LoVo (cell line): ENCODE measurements at places on chromosomes 11 and 22.

GRCh38 chr11:13303668-13304649, 26.4 kb downstream of the BMAL1 start:
- no peak for DNase-seq

DNA sequence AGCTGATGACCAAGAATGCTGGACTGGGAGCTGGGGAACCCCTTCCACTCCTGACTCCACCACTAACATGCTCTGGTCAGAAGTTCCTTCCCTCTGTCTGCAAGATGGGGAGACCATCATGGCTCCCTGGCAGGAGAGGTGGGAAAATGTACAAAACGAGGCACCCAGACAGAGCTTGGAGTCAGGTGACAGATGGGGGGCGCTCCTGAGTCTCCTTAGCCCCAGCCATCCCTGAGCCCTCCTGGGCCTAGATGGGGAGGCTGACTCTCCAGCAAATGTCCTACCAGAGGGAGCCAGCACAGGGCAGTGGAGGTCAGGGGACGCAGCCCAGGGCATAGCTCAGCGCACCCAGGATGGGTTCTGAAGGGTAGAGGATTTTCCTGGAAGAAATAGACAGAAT, 20.0 kb downstream of the KCNJ4 start:
- no peak for DNase-seq

DNA sequence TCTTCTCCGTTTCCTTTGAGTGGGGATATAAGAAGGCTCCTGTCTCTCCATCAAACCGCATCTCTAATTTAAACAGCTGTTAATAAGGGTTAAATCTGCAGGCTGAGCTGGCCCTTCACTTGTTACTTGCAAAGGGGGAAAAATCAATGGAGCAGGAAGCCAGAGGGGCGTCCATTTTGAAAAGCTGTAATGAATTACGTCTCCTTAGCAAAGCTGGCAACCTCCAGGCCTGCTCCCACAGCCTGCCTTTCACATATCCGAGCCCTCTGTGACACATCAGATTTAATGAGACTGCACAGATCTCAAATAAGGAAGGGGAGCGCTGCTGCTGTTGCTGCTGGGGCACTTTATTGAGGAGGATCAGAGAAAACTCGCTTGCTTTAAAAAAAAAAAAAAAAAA, 320.8 kb downstream of the BLID start:
- no peak for DNase-seq

DNA sequence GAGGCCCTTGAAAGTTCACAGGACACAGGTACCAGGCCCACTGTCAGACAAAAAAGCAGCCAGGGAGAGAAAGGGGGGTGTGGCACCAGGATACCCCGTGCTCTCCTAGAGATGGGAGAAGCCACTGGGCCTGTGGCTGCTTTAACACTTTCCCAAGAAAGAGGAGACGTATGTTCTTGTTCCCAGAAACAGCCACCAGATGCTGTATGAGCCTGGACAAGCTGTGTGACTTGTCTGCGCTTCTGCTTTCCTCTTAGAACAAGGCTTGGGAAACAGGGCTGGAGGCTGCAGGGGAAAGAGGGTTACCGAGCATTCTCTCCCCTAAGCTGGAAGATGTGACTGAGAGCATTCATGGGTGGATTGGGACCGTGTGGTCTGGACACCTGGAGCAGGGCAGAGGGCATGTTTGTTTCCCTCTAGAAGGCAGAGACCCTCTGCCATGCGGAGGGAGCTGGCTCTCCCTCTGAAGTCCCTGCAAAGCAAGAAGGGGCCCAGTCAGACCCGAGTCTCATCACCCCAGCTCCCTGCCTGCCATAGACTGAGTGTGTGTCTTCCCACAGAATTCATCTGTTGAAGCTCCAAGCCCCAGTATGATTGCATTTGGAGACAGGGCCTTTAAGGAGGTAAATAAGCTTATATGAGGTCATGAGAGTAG, 74.1 kb downstream of the TRIM29 start:
- DNase-seq = no peak

- no peak for DNase-seq
Measured at GRCh38 chr11:36216061-36216615, 73.1 kb downstream of the COMMD9 start.

- DNase-seq = no peak
Measured at GRCh38 chr22:47384977-47385376, 622.5 kb downstream of the TBC1D22A start.

DNA sequence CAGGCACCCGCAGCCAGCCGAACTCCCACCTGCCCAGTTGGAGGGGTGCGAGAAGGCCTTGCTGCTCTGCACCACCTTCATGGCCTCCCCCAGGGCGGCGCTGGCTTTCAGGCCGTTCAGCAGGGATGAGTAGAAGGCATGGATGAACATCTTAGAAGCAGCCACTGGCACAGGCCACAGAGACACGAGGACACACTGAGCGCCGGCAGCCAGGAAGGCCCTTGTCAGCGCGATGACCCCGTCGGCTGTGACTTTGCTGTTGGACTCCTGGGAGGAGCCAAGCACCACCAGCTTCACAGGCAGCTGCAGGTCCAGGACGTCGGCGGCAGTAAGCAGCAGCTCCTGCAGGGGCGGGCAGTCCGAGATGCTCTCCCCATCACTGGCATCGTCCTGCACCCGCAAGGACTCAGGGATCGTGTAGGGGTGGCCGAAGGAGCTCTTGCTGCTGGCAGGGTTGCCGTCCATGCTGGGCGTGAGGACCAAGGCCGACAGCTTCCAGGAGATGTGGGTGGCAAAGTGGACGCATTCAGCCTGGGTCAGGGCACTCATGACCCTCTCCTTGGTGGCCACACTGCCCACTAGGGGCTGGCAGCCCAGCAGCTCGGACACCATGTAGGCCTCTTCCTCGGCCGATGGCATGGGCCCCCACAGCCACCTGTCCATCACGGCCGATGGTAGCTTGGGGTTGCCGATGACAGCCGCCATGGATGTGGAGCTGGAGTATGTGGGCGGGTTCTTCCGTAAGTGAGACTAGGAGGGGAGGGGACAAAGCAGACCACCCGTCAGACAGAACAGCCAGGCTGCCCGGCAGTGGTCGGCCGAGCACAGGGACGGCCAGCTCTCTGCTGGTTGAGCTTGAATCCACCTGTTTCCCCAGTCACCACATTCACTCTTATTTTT, 79.7 kb upstream of the PITPNB start:
- DNase-seq = no peak

DNA sequence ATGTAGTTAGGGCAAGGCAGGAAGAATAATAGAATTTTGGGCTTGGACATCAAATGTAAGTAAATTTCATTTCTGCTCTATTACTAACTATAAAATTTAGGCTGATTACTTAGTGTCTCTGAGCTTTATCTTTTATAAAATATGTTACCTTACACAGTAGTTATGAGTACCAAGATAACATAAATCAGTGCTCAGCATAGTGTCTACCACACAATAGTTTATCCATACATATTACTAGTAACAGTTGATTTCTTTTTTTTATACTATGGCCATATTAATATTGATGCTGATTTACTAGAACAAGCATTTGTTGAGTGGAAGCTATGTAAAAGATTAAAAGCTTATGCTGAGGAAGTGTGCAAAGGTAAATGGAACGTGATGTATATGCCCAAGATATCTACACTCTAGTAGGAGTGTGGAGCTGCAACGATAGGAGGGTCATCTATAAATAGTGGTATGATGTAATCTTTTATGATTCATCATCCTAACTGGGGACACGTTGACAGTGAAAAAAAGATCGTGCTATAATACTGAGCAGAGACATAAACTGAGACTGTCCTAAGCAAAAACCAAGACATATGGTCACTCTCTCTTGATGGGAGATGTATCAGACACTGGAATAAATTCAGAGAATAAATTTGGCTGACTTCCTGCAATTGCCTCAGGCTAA, 8.7 kb upstream of the SLC5A12 start:
- DNase-seq = peak; percentile 10

DNA sequence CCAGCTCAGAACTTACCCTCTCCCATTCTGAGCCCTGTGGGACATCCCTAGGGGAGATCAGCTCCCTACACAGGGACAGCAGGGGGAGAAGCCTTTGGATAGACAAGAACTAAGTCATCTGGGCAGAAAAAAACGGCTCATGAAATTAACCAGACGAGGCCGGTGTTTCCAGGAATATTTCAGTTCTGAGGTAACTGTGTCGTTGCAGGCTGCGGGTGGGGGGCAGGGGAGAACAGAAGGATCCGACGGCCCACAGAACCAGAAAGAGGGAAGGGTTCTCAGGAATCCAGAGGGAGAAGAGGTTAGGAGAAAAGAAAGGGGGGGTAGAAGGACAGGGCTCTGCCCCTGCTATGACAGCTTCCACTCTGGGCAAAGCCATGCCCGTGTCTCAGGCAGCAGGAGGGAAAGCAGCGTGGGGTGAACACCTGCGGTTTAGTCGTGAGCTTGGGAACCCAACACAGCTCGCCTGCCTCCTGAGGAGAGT, 3.6 kb downstream of the CLCF1 start:
- DNase-seq = no peak

DNA sequence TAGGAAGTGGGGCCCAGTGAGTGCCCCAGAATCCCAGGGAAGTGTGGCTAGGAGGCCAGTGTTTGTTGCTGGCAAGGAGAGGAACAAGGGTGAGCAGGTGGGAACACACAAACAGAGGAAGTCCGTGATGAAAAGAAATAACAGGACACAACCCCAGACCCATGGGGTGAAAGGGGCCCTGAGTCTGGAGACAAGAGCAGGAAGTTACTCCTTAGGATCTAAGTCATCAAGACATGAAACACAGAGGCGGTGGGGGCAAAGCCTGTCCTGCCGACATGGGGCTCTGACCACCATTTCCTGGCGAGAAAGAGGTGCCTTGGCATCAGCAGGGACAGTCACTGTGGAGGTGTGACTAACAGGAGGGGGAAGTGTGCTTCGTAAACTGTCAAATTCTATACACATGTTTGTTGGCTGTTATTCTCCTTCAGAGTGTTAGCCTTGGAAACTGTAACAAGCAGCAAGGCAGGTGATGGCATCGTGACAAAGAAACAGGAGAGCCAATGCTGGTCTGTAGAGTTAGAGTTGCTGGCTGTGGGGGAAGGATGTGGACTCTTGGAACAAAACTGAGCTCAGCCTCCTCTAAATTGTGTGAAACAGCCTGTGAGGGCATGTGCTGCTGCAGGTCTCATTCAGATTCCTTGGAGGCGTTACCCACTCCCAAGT, 21.7 kb downstream of the CHST1 start:
- no peak for DNase-seq

GRCh38 chr22:45895436-45896152, 81.4 kb downstream of the WNT7B start:
- no peak for DNase-seq

DNA sequence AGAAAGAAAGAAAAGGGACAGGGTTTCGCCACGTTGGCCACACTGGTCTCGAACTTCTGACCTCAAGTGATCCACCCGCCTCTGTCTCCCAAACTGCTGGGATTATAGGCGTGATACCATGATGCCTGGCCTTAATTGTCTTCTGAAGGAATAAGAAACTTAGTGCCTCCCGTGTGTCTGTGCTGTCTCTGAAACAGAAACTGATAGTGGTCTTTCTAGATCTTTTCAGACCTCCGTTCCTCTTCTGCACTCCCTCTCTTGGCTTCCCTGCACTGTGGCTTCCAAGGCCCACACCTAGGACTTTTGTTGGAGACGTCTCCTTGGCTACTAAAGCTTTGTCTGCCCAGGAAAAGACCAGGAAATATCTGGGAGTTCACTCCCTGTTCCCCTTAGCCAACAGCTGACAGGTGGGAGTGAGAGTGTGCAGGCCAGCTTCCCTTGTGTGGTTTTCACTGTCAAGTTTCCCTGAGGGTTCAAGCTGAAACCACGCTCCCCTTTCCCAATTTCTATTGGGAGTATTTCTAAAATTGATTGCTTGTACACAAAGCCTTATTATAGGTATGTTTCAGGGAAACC, 10.1 kb upstream of the HTR3B start:
- no peak for DNase-seq

- no peak for DNase-seq
Measured at GRCh38 chr22:47069270-47069669, 306.8 kb downstream of the TBC1D22A start.

GRCh38 chr22:18060646-18061620, 16.9 kb upstream of the PEX26 start:
- DNase-seq = peak; percentile 87

GRCh38 chr11:110128161-110128560, 35.0 kb downstream of the ZC3H12C start:
- DNase-seq = no peak

GRCh38 chr22:19495562-19496323, 16.0 kb downstream of the CDC45 start:
- DNase-seq = no peak

DNA sequence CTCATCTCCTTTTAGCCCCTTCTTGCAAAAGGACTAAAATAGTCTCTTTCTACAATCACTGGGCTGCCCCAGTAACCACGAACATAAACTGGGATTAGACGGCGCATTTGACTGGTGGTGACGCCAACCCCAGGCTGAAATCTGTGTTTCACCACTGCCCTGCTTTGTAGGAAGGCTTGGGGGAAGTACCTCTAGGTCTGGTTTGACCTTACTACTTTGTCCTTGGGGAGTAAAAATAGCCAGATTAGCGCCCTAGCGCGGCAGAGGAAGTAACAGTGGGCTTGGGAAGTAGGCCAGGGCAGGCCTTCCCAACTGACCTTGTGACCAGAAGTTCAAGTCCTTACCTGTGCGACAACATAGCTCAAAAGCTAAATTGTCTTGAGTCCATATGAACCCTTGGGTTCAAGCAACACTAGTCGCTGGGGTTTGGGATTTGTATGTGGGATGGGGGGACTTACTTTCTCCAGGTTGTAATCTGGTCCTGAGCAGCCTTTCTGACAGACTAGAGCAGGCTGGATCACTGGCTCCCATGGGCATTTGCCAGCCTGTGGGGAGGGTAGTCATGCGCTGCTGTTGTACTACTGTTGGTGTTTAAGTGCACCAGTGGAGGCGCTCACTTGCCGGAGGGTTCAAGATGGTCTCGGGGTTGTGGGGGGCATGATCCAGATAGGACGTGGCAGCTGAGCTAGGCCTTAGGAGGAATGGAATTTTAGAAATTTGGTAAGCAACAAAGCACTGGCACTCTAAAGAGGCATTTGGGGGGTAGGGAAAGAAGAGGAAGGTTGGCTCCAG, 953 bp upstream of the PACS1 start:
- DNase-seq = no peak

- DNase-seq = no peak
Measured at GRCh38 chr11:118398791-118399559, 2.4 kb upstream of the ATP5MG start.

- no peak for DNase-seq
Measured at GRCh38 chr22:19488884-19489843, 9.4 kb downstream of the CDC45 start.

DNA sequence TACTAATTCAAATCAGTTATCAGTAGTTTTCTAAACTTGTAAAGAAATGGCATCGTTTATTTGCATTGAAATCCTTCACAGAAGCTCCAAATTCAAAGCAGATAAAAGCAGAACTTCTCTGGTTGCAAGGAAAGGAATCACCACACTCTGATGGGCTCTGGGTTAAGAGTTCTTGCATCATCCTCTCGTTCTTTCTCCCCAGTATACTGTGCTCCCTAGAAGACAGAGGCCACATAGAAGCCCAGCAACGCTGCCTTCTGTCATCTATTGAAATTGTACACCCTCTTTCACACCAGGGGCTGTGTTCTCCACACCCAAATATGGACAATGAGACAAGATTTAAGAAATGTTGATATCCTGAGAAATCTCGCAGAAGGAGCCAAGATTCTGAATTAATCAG, 29.3 kb downstream of the FAT3 start:
- DNase-seq = no peak
